ENCODE measurements at places on chromosomes 3 and 15.

- no peak for DNase-seq
These were observed 365.6 kb downstream of the SV2B start for GRCh38 chr15:91465696-91466095.

DNA sequence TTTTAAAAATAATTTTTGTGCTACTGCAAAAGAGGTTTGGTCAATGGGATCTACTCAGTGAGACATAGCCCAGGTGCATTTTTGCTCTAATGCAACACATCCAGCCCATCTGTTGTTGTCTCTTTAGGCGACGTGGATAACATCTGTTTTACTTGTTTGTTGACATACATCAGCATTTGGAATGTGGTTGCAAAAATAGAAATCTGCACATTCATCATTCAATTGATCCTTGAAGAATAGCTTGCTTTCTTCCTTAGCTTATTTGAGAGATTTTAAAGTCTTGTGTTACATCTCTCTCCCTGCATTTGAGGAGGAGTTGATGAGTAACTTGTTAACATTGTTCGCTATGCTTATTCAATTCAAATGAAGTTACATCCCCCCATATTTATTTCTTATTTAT is 1202.3 kb downstream of the NSUN3 start:
- no peak for DNase-seq

- DNase-seq, result no peak
These were observed 17.6 kb downstream of the C15orf62 start for GRCh38 chr15:40787344-40787841.

DNA sequence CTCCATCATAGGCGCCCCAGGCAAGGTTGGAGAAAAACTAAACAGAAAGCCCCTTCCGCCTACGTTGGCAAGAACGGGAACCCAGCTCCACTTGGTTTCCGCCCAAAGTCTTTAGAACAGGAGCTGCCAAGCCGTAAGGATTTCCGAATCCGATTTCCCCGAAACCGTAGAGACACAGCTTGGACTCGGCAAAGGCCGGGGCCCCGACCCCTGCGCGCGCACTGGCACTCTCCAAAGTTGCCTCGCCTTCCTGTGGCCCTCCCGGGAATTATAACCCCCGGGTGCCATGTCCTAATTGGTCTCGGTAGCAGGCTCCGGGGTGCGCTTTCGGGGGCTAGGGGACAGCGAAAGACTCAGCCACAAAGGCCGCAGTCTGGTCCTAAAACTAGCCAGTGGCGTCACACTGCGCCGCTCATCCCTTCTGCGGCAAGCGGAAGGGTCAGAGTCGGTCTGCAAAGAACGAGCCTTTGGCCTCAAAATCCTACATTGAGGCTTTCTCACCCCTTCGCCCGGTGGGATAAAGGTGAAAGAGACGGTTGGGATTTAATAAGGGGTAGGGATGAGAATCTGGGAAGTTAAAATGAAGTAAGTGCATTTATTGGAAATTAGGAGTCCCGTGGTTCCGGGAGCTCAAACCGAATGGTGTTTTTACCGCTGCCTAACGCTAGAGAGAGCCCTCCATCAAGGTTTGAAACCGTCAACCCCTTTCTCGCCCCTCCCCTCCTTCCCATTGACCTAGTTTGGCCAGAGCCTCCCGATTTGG is 6.8 kb downstream of the BCL6 start:
- no peak for DNase-seq

DNA sequence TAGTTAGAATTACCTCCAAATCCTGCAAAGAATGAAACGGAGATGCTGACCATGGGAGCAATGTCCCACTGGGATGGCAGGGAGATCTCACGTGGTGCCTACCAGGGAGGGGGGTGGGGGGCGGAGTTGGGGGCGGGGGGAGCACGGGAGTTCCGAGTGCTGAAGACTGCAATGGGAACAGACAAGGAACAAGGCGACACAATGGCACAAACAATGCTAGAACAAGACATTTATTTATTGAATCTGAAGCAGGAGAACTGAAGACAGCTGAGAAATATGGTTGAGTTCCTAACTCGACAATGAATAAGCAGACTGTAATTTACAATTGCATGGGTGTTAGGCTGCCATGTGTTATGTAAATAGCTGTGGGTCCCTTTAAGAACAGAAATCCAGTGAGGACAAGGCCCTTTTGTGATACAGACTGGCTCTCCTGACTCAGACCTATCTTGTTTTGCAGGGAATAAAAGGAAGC is 91.2 kb downstream of the AQP9 start:
- DNase-seq, result no peak

- DNase-seq, result no peak
These were observed 13.4 kb upstream of the AGBL1 start for GRCh38 chr15:86066174-86066834.

DNA sequence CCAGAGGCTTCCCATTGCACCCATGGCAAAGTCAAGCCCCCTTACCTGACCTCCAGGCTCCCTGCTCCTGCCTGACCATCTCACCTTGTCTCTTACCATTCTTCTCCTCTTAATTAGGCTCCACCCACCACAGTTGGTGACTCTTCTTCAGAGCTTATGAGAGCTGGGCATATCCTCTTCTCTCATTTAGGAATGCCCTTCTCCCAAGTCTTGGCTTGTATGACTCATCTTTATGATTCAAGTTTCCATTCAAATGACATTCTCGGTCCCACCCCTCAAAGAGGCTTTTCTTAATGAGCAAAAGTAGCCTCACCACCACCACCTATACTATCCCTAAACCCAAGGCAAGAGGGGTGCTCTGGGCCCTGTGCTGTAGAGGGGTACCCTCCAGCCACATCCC is 55.3 kb upstream of the NUDT16 start:
- no peak for DNase-seq

DNA sequence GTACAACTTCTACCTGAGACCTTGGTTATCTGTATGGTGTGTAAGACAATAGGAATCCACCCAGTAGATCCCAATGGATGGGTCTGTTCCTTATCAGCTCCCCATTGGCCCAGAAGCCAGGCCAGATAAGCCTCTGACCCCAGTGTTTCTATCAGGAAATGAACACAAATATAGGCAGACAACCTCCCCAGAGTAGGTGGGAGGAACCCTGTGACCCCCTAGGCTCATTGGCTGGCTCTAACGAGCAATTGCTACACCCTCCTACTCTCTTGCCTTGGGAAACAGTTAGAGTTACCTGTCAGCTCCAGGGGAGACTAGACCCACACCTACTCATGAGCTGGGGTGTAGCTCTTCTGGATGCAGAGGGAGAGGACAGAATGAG is 299.9 kb downstream of the UACA start:
- no peak for DNase-seq

GRCh38 chr15:29774900-29775299 is 47.4 kb downstream of the TJP1 start:
- DNase-seq, result no peak

DNA sequence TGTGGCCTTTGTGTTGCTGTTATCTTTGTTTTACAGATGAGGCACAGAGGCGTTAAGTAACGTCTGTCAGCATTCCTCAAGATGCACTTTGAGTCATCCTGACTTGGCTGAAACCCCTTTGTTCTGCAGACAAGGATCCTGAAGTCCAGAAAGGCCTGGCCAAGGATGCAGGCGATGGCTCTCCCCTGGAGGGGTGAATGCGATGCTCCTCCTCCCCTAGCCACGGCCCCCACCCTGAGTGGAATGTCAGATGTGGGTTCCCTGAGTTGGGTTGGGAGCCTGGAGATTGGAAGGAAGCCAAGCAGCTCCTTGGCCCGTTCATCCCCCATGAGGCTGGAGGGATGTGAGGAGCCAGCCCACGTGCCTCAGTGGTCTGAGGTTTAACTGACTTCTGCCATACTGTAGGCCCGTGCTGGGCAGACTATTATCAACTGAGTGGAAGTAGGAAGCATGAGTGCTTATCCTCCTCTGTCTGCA is 43.3 kb downstream of the POMGNT2 start:
- DNase-seq, result no peak

GRCh38 chr3:119677641-119677934 is 382 bp upstream of the COX17 start:
- DNase-seq, result no peak

GRCh38 chr3:30227571-30228301 is 378.7 kb upstream of the TGFBR2 start:
- DNase-seq, result peak; percentile 84

- peak; percentile 11 for DNase-seq
These were observed 58.4 kb downstream of the RBM6 start for GRCh38 chr3:49998326-49998725.

GRCh38 chr15:63880744-63881143 is 47.0 kb upstream of the HERC1 start:
- no peak for DNase-seq

- DNase-seq, result no peak
These were observed 71.4 kb upstream of the P3H2 start for GRCh38 chr3:190192087-190192486.

DNA sequence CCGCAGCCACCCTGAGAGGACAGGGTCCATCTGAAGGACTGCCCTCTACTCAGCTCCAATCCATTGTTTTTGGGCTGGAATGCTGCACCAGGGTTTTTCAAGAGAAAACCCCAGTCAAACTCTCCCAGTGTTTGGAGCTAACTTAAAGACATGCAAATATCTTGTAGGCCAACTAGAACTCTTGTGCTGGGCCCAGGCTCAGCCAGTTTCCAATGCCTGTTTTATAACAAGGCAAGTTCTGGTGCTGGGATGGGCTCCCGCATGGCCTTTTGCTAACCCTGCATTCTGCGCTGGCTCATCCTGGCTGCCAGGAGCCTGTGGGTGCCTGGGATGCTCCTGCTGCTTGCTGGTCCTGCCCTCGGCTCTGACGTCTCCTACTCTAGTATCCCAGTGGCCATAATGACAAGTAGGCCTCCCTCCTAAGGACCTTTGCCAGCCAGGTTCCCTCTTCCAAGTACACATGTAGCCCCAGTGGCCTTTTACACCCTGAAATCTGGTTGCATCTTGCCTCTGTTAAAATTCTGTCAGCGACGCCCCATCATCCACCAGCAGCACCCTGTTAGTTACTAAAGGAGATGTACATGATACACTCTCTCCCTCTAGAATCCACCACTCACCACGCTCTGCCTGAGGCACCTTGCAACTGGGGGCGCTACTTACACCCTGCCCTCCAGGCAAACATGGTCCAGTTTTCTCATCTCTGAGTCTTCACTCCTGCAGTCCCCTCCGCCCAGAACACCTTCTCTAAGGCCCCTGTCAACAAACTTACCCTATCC is 30.5 kb upstream of the RAB6B start:
- no peak for DNase-seq

DNA sequence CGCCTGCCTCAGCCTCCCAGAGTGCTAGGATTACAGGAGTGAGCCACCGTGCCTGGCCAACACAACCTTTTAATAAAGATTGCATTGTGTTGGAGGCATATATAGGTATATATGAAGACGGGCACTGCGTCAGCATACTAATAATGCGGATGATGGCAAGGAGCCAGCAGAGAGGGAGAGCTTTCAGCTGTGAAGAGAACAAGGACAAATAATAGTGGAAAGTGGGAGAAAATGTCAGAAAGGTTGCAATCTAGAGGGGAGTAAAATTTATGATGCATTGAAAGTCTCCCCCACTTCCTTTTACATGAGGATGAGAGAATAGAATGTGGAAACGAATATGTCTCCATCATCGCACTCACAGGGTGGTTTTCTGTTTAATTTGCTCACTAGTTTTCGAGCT is 170.5 kb upstream of the TBL1XR1 start:
- no peak for DNase-seq

- DNase-seq, result no peak
These were observed 1.1 kb downstream of the TKT start for GRCh38 chr3:53254509-53255422.

DNA sequence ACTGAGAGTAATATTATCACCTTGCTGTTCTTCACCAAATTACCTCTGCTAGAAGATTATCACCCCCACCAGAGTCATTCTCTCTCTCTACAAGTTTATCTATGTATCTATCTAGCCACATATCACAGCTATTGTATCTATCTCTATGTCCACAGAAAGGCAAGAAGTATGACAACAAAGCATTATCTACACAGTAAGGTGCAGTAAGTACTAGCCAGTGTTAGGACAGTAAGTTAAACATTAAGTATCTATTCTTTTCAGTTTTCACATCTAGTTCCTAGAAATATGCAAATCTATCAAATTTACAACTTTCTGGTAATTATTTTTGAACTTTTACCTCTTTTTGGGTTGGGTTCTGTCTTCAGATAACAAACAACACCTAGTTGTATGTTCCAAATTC is 26.5 kb upstream of the XXYLT1 start:
- DNase-seq, result no peak

DNA sequence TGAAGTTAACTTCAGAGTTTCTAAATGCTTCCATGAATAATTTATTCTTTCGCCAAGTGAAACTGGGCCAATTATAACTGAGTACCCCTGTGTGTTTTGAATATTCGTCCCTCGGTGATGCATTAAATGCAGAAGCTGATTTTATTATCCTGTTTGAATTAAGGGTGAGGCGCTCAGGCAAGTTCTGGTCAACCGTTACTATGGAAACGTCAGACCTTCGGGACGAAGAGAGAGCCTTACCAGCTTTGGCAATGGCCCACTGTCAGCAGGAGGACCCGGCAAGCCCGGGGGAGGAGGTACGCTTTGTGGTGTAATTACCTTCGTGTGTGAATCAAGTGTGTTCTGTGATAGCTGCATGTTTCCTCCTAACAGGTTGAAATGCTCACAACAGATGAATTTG is 239.8 kb downstream of the ITPR1 start:
- no peak for DNase-seq

DNA sequence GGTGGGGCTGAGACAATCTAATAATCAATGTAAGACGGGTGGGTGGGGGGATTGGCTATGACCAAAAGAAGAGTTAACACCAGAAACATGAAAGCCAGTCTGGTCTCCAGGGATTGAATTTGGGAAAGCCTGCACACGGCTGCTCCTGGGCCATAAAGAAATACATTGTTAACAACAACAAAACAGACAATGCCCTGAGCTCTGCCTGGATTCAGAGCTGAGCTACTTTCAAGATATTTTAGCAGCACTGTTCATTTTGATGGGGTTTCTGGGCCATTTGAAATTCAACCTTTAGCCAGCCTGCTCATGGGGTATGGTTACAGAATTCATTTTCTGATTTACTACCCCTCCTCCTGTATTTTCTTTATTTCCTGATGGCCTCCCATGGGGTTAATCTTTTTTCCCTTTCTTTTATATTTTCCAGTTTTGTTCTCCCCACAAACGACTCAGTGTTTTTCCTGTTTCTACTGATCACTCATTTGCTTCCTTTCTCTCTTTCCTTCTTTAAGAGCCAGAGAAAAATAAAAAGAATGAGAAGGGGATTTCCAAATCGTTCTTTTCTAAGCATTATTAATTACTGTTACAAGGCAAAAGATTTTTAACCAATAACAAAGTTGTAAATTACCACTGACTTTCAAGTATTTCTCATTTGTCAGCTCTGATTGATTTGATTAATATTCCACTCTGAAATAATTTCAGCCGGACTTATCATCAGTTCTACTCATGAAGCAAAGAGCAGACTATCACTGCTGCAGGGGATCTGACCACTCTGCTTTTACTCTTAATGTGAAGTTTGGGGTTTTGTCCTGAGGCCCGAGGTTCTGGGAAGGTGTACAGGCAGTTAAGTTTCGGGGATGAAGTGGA is 19.6 kb downstream of the NR2F2 start:
- no peak for DNase-seq

All from BJ (cell line).